ENCODE measurements at places on chromosomes 2 and 18. TPM values are rescaled to one million over a fixed set of nuclear protein-coding genes. Genes with fewer than 3 reads are reported as not detected.

The LOXHD1 gene
- total RNA-seq, result 0.07 TPM

The CFC1 gene
- total RNA-seq, result not detected

The MAT2A gene
- 184 TPM for total RNA-seq

The SH3RF3 gene
- total RNA-seq, result 1.8 TPM

The EFR3B gene
- not detected for total RNA-seq

The TAF4B gene
- total RNA-seq, result 9.9 TPM

The CNTNAP5 gene
- total RNA-seq, result not detected

The SLC19A3 gene
- not detected for total RNA-seq

The ARMC9 gene
- 0.88 TPM for total RNA-seq

The ALPP gene
- 0.16 TPM for total RNA-seq

The TMEM198 gene
- total RNA-seq, result 0.47 TPM

The RUFY4 gene
- total RNA-seq, result 1.0 TPM

The RALB gene
- 11.1 TPM for total RNA-seq

The RGPD6 gene
- total RNA-seq, result 7.2 TPM

The RSAD2 gene
- total RNA-seq, result 3.2 TPM

The MC2R gene
- total RNA-seq, result not detected

The HDHD2 gene
- 34.3 TPM for total RNA-seq

The TRPM8 gene
- total RNA-seq, result not detected

The HOXD4 gene
- total RNA-seq, result not detected

The RGPD4 gene
- total RNA-seq, result 0.37 TPM

The CFAP53 gene
- not detected for total RNA-seq

The MROH2A gene
- total RNA-seq, result not detected

The NEMP2 gene
- total RNA-seq, result 15.3 TPM

The SLC30A3 gene
- total RNA-seq, result not detected

The REL gene
- 25.1 TPM for total RNA-seq

The ATP8B1 gene
- total RNA-seq, result not detected

The CSRNP3 gene
- total RNA-seq, result not detected

The IFIH1 gene
- total RNA-seq, result 25.1 TPM

The PSD4 gene
- total RNA-seq, result 150 TPM

The TUBA4B gene
- not detected for total RNA-seq

The CD28 gene
- 154 TPM for total RNA-seq

The LANCL1 gene
- total RNA-seq, result 27.9 TPM

The DSG4 gene
- total RNA-seq, result not detected

The ITPRID2 gene
- total RNA-seq, result 45.1 TPM

The HOXD12 gene
- not detected for total RNA-seq

The TMEM247 gene
- not detected for total RNA-seq

The IL1R2 gene
- not detected for total RNA-seq

The NDUFAF7 gene
- 25.4 TPM for total RNA-seq

The ANO7 gene
- 0.53 TPM for total RNA-seq

The PIEZO2 gene
- 0.90 TPM for total RNA-seq

The NCKAP5 gene
- total RNA-seq, result not detected

The TBR1 gene
- not detected for total RNA-seq

The POTEJ gene
- not detected for total RNA-seq

Measured in T-cell (primary cell).